ENCODE measurements at places on chromosomes 11 and 22. TPM values are rescaled to one million over a fixed set of nuclear protein-coding genes. Genes with fewer than 3 reads are reported as not detected.

DNA sequence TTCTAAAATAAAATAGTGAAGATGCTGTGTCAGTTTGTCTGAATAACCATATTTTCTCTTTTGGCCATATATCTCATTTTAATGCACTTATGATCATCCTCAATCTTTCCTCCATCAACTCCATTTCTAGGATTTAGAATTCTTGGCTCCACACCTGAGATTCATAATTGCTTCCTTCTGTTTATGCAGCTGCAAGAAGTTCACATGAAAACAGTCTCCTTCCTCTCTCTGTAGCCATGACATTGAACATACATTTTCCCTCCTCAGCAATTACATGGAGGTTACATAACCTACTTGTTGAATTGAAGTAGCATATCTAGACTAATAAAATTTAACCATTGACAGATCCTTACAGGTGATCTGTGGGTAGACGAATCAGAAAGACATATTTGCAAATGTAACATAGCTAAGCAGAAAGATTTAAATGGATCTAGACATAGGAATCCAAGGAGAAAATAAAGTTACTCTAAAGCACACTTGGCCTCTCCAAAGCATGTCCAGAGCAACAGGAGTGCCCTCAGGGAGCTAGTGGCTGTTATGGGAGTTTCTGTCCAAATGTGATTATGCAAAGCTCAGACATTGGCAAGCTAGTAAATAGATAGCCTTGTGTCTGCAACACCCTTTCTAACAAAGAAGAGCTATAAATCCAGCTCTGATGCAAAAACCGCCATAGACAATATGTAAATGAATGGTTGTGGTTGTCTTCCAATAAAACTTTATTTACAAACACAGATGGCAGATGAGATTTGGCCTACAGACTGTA lies 119.9 kb upstream of the MPPED2 start:
- no peak for DNase-seq

DNA sequence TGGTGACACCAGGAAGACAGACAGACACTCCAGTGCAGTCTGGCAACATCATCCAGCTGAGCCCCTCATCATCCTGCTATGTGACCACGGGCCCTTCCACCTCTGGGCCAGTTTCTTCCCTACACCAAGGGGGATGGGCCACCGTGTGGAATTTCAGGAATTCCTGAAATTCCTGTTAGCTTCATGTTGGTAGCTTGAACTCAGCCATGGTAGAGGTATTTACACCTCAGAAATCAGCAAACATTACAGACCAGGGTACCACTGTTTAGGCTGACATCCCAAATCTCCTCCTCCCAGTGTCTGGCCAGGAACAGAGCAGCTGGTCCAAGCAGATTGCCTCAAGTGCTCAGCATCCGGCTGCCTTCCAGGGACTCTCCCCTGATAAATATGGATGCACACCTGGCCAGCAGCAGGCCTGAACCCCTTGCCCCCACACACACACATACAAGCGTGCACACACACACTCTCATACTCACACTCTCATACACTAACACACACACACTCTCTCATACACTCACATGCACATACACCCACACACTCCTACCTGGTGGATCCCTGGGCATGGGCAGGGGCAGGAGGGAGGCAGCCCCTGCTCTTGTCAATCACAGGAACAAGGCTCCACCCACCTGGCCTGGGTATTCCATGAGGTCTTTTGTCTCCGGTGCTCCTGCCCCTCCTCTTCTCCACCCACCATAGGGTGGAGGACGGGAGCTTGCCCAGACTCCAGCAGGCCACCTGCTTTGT lies 85.2 kb downstream of the BUD13 start:
- no peak for DNase-seq

GRCh38 chr11:113674397-113674685 lies 31.8 kb downstream of the TMPRSS5 start:
- DNase-seq: no peak

DNA sequence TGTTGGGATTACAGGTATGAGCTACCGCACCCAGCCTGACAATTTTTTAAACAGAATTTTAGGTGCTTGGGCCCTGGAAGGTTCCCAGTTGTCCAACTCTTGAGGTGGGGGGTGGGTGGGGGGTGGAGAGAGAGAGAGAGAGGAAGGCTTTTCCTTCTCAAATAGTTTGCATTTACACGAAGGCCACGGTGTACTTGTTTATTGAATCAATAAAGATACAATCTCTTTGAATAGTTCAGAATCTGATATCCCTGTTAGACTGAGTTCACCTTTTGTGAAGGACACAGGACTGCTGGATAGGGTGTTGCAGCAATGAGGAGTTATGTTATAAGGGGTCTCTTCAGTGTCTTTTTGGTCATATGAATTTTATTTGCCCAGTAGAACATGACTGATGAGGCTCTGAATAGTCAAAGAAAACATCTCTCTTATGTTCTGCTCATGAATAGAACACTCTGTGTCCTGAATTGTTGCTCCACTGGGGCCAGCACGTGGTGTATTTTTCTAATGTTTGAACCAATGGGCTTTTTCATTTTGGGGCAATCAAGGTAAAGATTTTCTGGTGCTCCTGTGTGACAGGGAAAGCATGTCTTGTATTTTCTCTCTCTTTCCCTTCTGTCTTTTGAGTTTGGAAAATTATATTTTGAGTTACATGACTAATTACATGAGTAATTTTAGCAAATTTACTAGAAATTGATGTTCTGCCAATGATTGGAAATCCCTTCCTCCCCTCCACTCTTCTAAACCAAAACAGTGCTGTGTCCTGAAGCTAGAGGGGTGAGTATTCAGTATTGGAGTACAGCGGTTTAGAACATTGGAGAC lies 61.7 kb downstream of the PTPRJ start:
- no peak for DNase-seq

- no peak for DNase-seq
These were observed 11.9 kb upstream of the PRG2 start for GRCh38 chr11:57402188-57403002.

DNA sequence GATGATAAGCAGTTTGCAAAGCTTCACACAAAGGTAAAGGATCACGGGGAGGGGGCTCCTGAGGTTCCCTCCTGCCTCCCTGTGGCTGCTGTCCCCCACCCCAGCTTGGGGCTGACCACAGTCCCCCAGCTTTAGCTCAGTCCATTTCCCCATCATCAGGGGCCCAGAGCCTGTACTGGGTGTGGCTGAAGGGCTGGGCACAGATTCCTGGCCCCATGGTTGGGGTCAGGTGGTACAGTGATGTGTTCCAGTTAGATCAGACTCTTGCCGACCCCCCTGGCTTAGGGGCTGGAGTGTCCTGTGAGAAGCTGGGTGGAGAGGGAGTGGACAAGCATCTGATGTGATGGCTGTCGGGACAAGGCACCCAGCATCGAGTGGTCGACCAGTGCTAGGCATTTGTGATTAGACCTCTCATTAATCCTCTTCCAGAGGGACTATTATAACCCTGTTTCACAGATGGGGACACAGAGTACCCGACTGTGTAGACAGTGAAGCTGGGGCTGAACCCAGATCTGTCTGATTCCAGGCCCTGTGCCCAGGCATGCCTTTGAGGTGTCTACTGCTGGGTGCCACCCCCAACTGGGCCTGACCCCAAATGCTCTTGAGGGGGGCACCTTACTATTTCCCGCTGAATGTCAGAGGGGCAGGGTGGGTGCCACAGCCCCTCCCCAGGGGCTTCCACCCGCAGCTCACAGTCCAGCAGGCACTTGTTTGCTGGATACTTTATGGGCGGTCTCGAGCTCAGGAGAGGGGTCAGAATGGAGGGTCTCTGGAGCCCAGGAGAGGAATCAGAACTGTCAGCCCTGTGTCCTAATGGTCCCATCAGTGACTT lies 4.3 kb downstream of the SHANK3 start:
- DNase-seq: no peak

DNA sequence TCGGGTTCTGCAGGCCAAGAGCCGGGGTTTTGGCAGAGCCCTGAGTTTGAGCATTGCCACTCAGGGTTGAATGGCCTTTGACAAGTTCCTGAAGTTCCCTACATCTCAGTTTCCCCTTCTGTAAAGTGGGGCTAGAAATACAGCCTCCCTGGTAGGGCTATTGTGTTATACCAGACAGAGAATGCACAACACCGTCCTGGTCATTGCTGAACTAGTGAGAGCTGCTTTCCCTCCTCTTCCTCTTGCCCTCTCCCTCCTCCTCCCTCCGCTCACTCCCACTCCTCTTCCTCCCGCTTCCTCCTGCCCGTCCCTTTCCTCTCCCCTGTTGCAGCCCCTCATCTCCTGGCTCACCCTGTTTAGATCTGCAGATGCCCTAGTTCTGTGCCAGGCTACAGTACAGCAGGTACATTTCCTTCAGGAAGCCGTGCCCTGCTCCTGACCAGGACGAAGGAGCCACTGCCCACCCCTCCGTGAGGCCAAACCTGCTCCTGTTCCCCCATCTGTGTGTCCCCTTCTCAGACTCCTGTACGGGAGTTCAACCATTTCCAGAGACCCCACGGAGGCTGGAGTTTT lies 91.5 kb upstream of the SHANK2 start:
- DNase-seq: no peak

GRCh38 chr11:30553521-30554110 lies 32.5 kb downstream of the MPPED2 start:
- no peak for DNase-seq

- DNase-seq: no peak
These were observed 936.2 kb upstream of the CHORDC1 start for GRCh38 chr11:91158891-91159537.

- DNase-seq: no peak
These were observed 16.2 kb upstream of the ADSL start for GRCh38 chr22:40330086-40330485.

GRCh38 chr11:108221911-108222573 lies 396 bp downstream of the NPAT start:
- DNase-seq: no peak

The JHY gene
- total RNA-seq: 2.4 TPM

The OR51B5 gene
- total RNA-seq: not detected

The SLC25A22 gene
- 14.4 TPM for total RNA-seq

The NCAM1 gene
- 97.0 TPM for total RNA-seq

The NECTIN1 gene
- total RNA-seq: 48.9 TPM

The C11orf54 gene
- total RNA-seq: 96.0 TPM

The MS4A6E gene
- not detected for total RNA-seq

The PPM1F gene
- 14.8 TPM for total RNA-seq

All from mucosa of descending colon (tissue), 3 donors.